Left colon (tissue), 2 donors: ENCODE measurements at places on chromosomes 4 and X. TPM values are rescaled to one million over a fixed set of nuclear protein-coding genes. Genes with fewer than 3 reads are reported as not detected.

GRCh38 chr4:121070274-121070673 lies 2.1 kb downstream of the NDNF start:
- peak; percentile 12 for DNase-seq

The HSPA4L gene
- 6.0 TPM for total RNA-seq

DNA sequence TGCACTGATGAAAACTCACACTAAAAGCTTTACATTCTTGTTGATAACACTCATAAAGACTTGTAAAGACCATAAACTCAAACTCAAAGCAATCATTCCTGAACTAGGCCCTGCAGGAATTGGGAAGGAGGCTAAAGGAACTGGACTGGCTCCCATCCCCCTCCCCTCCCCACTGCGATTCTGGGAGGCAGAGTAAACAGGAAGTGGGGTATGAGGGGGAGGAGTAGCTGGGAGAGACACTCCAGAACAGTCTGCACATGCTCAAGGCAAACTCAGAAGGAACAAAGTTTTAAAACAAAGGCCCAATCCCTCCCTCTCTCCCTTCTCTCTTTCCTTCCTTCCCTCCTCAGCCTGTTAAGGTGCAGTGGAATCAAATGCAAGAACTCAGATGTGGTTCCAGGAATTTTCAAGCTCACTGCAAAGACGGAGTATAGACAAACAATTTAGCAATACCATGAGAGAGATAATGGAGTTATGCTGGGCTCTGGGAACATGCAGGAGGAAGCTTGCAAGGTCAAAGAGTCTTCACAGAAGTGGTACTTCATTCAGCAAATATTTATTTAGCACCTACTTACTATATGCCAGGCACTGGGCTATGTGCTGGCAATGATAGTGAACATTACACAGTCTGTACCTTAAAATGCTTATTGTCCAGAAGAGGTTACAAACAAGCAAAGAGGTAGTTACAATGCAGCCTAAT lies 15.9 kb downstream of the MID1IP1 start:
- peak; percentile 69 for DNase-seq

The AFF2 gene
- 0.42 TPM for total RNA-seq

The HTN1 gene
- not detected for total RNA-seq

- DNase-seq, result no peak
Observed at GRCh38 chr4:115873048-115873447, 759.6 kb upstream of the NDST4 start.

DNA sequence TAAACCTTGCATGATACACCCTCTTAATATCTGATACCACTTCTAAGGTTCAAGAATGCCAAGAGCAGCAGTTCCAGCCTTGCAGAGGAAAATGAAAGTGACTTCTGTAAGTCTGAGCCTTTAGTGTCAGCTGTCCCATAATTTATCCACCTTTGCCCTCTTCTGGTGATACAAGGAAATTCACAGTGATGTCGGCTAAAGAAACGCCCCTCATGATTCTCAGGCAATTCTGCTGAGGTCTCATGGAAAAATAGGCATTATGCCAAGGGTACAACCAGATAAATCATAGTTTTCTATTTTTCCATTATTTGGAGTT lies 172.2 kb upstream of the CXCL13 start:
- no peak for DNase-seq

The RAB9A gene
- total RNA-seq, result 28.0 TPM

DNA sequence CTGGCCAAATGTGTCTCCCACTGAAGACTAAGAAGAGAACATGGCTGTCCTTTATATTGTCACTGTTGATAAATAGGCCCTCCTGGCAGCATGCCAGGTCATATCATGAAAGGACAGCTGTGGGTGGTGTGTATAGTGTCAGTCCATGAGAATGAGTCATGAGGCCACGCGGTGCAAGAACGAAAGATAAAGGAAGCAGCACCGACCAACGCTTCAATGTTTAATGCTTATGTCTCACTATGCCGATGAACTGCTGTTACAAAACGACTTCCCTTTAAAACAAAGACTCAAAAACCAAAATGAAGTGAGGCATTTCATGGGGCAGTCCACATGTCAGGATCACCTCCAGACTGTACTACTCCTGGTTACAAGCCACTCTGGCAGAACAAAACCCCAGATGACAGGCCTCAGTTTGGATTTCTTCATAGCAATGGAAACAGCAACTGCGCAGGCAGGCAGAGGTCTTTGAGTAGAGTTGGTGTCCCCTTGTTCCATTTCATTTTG lies 5.2 kb upstream of the TCEANC start:
- DNase-seq, result peak; percentile 62

DNA sequence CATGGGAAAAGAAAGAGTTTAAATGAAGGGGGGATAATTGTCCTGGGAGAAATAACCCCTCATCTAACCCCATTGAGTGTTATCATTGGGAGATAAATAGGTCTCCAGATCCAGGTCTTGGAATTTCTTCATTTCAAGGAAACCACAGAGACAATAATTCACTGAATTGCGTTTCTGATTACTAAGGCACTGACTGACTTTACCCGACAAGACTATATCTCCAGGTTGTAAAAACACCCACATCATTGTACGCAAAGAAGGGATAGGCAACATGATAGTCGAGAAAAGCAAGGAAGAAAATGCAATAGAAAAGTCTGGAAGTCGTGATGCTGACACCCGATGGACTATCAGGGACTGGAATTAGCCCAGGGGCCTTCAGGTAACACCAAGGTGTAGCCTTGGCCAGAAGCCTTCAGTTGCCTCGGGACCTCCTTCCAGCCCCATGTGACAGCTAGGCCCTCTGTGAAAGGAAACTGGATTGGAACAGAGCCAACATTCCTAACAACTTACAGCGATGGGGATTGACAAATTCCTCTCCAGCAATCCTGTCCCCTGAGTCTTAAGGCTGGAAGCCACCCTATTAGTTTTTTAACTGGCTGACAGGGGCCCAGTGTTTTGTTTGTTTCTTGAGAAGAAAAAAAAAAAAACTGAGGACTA lies 46.5 kb upstream of the RAB9B start:
- DNase-seq, result no peak

DNA sequence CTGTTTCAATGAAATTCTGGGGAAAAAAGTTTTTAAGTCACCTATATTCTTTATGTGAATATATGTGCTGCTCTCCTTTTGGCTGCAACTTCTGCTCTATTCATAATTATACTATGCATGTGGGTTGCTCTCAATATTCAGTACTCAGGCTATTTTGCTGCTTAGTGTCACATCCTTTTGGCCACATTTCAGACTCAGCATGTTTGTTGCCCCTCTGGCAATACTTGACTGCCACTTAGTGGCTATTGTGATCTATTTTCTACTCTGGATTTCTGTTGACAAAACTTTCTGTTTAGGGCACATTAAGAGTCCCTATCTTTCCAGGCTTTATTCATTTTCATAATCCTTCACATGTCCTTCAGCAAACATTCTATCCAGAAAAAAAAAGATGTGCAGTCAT lies 15.8 kb upstream of the CT45A1 start:
- no peak for DNase-seq

The SLC9B1 gene
- total RNA-seq, result 0.39 TPM

The PLXNB3 gene
- 5.4 TPM for total RNA-seq
